NCI-H1092 treated with DMSO at 0.1 percent for 48 hours (cell line): ENCODE measurements at places on chromosomes 11 and 22.

- DNase-seq, result no peak
These were observed 98.6 kb upstream of the CD44 start for GRCh38 chr11:35040221-35040942.

- no peak for DNase-seq
These were observed at the start of gene XKR3 for GRCh38 chr22:16824716-16825687. Gene XKR3, minus strand, starts transcription at chr22:16825411. Its CDS starts 17,338 bp downstream, at chr22:16808073.

DNA sequence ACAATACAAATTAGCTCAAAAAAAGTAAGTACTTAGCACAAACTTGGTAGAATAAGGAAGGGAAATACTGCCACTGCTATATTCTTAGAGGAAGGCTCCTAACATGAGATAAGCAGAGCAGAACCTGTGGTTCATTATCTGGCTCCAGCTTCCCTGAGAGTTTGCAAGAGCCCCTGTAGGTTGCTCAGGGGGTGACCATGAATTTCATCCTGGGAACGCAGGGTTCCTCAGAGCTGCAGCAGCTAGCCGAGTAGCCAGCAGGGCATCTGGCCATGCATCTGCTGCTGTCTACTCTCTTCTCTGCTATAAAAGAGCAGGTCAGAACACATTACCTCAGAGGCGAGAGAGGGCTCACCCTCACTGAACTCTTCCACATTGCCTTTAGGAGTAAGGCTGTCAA is 67.3 kb downstream of the TRPC6 start:
- no peak for DNase-seq

- no peak for DNase-seq
These were observed 3.8 kb upstream of the GGA1 start for GRCh38 chr22:37604875-37605274.

DNA sequence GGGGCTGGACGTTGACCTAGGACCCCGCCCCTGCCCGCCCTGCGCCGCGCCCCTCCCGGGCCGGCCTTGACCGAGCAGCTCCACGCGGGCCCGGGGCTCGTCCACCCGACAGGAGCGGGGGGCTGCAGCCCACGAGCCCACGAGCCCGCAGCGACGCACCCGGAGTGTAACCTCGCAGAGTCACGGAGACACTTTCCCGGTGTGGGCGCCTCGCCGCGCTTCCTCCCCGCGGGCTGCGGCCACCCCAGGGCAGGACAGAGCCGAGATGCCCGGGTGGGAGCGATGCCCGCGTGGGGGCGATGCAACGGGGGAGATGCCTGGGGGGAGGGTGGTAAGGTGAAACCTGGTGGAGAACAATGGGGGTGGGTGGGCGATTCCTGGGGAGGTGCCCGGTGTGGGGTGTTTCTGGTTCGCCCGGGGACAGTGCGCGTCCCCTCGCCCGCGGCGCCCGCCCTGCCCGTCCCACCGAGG is 4.9 kb upstream of the ZBED4 start:
- no peak for DNase-seq

DNA sequence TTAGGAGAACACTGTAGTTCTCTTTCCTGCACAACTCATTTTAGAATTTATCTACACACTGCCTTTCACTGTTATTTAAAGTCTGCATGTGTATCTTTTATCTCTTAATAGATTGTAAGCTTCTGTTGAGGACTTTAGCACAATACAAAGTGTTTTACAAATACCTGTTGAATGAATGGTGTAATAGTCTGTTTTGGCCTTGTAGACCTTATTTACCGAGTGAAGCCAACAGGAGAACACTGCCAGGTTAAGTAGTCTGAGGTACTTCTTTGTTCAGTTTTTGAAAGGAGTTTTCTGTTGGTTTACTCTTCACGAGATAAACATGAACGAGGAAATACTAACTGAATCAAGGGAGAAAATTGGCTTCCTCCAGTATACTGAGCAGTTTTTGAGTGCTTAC is 31.0 kb downstream of the SIK2 start:
- DNase-seq, result peak; percentile 23

DNA sequence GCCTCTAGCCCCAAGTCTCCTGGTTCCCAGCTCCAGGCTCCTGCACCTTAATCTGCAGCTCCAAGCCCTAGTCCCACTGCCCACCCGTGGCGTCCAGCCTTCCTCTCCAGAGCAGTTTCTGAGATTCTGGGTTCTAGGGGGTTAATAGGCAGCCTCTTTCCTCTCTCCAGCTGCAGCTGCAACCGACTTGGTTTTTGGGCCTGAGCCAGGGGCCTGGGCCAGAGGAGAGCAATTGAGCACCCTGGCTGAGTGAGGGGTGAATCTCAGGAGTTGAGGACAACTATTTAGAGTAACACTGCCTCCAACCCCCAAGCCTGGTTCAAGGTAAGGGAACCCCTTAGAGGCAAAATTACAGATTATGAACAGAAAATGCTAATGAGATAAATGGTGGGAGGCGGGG is 9.0 kb upstream of the CHRM1 start:
- DNase-seq, result peak; percentile 60

GRCh38 chr22:50151571-50152537 is 18.7 kb upstream of the PANX2 start:
- DNase-seq, result no peak

GRCh38 chr11:20027556-20028013 is 132.7 kb downstream of the DBX1 start:
- DNase-seq, result no peak

- peak; percentile 30 for DNase-seq
These were observed 19.5 kb downstream of the PIK3IP1 start for GRCh38 chr22:31272522-31273446.

DNA sequence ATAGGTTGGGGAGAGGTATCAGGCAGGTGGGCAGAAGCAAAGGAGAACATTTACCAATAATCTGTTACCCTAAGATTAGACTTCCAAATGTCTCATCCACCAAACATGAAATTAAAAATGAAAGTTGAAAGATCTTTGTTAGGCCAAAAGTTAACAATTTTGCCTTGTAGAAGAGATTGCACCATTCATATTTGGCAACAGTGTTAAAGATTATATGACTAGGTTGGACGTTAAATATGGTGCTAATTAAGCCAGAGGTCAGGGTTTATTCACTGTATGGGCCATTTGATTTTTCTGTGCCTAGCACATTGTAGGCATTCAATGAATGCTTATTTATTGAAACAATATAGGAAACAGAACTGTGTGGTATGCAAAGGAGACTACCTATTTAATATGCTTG is 126.1 kb upstream of the SLC5A12 start:
- no peak for DNase-seq

GRCh38 chr11:108221371-108221770 is 1.1 kb downstream of the NPAT start:
- DNase-seq, result peak; percentile 32

- no peak for DNase-seq
These were observed 1.7 kb upstream of the MYBPC3 start for GRCh38 chr11:47353978-47354774.

DNA sequence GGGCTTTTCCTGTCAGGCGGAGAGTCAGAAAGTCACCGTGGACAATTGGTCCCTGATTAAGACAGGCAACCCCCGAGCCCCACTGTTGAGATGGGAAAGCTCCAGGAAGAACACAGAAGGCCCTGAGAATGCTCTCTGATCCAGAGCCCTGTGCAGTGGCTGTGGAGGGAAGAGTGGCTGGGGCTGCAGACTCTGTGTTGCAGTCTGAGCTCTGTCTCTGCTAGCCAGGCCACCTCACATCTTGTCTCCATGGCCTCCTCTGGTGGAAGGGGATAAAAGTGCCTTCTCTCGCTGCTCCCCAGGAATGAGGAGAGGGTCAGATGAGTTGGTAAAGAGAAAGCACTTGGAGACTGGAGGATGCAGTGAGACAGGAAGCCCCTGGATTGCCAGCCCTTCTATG is 141.2 kb downstream of the CEP164 start:
- DNase-seq, result no peak

GRCh38 chr11:119446434-119446833 is 23.5 kb upstream of the THY1 start:
- DNase-seq, result no peak

DNA sequence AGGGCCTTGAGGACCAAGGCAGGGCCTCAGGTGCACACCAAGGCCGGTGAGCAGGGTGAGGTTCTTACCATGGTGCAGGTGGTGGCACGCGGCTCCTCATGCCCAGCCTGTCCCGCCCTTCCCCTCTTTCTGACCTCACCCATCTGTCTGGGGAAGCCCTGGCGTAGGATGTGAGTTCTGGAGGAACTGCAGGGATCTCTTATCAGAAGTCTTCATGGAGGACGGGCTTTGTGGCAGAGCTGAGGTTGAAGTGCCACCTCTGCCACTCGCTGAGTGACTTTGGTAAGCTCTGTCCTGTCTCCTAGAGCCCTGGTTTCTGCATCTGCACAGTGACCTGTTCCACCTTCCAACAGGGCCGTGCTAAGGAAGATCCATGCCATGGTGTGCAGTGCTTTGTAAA is 49.1 kb downstream of the LRRC32 start:
- DNase-seq, result no peak

DNA sequence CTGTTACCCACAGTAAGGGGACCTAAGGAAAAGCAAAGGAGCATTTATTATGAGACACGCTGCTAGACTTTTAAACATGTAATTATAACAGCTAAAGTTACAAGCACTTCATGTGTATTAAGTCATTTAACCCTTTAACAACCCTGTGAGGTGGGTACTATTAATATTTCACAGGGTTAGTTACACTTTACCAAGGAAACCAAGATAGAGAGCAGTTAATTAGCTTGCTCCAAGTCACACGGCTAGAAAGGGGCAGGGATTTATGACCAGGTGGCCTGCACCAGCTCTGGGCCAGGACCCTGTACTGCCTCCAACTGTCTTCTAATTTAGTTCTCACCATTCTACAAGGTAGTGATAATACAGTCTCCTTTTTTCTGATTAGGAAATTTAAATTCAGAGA is 74.9 kb downstream of the RPL27A start:
- DNase-seq, result no peak

DNA sequence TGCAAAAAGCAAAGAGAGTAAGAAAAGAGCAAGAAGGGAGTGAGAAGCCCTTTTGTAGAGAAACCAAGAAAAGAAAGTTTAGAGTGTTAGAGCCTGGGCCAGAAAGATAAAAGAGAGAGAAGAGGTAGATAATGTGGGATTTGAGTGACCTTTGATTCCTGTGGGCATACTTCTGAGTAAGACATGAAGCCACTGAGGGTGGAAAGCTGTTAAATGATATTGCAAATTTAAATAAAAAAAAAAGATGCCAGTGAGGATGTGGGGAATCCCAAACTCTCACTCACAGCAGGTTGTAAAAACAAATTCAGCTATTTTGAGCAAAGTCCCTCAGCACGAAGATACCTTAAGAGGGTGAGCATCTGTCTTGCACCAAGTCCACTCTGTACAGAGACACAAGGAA is 59.4 kb upstream of the TOP3B start:
- DNase-seq, result no peak

DNA sequence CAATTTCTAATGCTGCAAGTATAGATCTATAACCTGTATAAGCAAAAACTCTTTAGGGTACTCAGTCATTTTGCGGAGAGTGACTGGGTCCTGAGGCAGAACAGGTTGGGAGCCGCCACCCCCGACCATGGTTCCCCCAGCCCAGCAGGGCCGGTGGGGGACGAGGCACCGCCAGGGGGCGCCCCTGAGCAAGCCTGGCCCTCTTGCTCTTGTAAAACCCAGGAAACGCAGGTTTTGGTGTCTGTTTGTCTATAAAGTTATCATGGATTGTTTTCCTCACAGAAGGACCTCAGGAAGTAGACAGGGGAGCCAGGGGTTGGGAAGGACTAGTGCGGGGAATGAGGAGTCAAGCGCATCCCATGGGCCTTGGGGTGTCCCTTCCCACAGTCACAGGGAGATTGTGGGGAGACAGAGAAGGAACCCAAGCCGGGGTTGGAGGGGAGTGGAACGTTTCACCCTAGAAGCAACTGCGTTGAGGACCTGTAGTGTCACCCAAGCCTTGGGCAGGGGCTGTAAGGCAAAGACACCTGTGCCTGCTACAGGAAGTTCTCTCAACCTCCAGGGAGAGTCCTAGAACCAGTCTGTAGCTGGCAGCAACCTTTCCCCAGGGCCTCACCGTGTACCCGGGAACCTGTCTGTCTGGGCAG is 26.4 kb downstream of the KCTD17 start:
- DNase-seq, result no peak

- no peak for DNase-seq
These were observed 139.0 kb downstream of the TRPC6 start for GRCh38 chr11:101444851-101445250.

GRCh38 chr11:105032495-105032894 is 2.4 kb downstream of the CASP1 start:
- DNase-seq, result no peak

GRCh38 chr11:85844439-85845123 is 10.6 kb upstream of the CCDC83 start:
- no peak for DNase-seq

- no peak for DNase-seq
These were observed 56.7 kb upstream of the GNAZ start for GRCh38 chr22:23013612-23014011.

GRCh38 chr11:7486098-7486780 is 933 bp downstream of the OLFML1 start:
- no peak for DNase-seq

DNA sequence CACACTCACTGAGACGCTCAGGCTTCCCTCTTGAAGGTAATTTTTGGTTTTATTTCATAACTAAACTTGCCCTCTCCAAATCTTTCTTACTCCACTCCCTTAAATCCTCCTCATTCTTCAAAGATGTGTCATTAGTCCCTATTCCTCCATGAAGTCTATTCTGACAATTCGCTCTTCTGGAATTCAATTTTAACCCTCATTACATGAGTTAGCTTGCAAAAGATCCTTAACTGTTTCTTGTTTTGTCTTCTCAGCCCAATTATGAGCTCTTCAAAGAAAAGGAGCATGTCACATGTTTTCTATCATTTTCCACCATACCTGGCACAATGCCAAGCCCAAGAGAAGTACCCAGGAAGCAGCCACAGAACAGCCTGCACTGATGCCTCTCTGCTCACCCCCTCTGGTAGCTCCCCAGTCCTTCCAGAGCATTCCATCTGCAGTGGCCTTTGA is 13.0 kb downstream of the GALNT18 start:
- DNase-seq, result no peak

DNA sequence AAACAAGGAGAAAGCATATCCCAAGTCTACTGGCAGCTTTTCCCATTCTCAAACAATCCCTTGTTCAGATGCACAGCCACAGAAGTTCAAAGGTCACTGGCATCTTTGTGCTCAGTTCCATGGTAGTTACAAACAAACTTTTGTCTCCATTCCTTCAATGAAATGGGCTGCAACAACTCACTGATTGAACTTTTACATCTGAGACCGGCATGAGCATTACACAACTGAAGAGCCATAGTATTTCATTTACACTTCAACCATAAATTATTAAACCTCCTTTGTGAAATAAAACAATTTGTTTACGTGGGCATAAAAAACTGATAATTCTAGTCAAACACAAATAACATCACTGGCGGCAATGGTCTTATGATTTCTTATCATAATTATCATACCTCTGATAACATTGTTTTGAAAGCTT is 67.8 kb upstream of the ARHGAP32 start:
- no peak for DNase-seq
